HFFc6 (cell line): ENCODE measurements at places on chromosomes 7 and 10. TPM values are rescaled to one million over a fixed set of nuclear protein-coding genes. Genes with fewer than 3 reads are reported as not detected.

DNA sequence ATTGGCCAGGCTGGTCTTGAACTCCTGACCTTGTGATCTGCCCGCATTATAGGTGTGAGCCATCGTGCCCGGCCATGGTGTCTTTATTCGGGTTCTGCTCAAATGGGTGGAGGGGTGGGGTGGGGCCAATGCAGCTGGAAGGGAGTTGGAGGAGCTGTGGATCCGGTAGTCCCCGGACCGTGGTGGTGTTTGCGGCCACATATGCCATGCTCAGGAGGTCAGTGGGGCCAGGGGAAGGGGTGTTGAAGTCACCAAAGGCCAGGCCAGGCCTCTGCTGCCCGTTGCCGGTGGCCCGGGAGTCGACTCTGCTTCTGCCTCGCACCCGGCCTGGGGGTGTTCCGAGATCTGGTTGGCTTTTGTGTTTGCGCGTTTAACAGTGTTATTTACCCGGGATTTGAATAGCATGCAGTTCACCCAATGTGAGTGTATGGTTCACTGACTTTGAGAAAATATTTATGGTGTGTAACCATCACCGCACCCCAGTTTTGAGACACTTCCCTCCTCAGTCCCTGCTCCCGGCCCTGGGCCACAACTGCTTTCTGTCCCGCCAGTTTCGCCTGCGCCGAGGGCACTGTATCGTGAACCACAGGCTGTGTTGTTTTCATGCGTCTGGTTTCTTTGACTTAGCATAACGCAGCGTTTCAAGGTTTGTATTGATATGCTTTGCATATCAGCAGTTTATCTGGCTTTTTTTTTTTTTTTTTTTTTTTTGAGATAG lies 10.7 kb downstream of the INPP5A start:
- H3K4me1 ChIP-seq: peaks cover 7% of the 10 kb centered on the region
- H3K36me3 ChIP-seq: peaks cover 3% of the 10 kb centered on the region; the same call in 1 of the 2 replicates
- no peaks in the 10 kb centered on the region; the same call in 1 of the 2 replicates for H3K27me3 ChIP-seq
- no peak for DNase-seq

GRCh38 chr10:131841661-131842139 lies 59.1 kb upstream of the PPP2R2D start:
- DNase-seq: no peak
- no peak overlapping the region for H3K4me3 ChIP-seq
- 0 out of 2 replicates have a peak, but pooled peaks cover 3% of the 10 kb centered on the region for H3K36me3 ChIP-seq
- no peaks in the 10 kb centered on the region for H3K4me1 ChIP-seq

- DNase-seq: no peak
- no peak overlapping the region for H3K4me3 ChIP-seq
- H3K36me3 ChIP-seq: no peaks in the 10 kb centered on the region
These were observed 90.1 kb upstream of the NPSR1 start for GRCh38 chr7:34567906-34568305.

Gene LDB3
- 0.46 to 1.0 TPM (median 0.66 TPM) in 3 replicates for total RNA-seq

Gene COL26A1
- total RNA-seq: not detected in 3 replicates

- peak overlapping the region; percentile 93 for H3K4me3 ChIP-seq
- peak overlapping the region; percentile 97 for H3K27ac ChIP-seq
- no peak for DNase-seq
- peaks cover 53% of the 10 kb centered on the region for H3K36me3 ChIP-seq
- H3K27me3 ChIP-seq: peaks cover 20% of the 10 kb centered on the region
These were observed 4.9 kb upstream of the HOXA10 start for GRCh38 chr7:27179030-27179429.

DNA sequence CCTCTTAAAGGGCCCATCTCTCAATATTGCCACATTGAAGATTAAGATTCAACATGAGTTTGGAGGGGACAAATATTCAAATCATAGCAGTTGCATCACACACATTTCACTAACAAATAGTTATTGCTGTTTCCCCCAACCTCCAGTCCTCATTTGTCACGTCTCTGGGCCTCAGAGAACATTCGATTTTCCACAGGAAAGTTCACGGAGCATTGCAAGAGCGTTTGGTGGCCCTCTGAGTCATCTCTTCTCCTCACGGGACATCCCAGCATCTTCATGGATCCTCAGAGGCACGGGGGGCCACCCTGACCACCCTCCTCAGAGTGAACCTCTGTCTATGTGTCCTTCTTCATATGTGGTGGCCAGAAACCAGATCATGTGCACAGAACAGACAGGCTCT lies 50.3 kb upstream of the CHST15 start:
- H3K27ac ChIP-seq: no peak overlapping the region
- no peak for DNase-seq
- peaks cover 8% of the 10 kb centered on the region; the same call in 1 of the 2 replicates for H3K4me1 ChIP-seq
- peaks cover 2% of the 10 kb centered on the region; the same call in 1 of the 2 replicates for H3K27me3 ChIP-seq
- H3K36me3 ChIP-seq: no peaks in the 10 kb centered on the region

Gene SCART1
- total RNA-seq: 0.82 to 1.3 TPM (median 1.2 TPM) in 3 replicates

Gene OPN4
- total RNA-seq: not detected in 2 replicates

Gene HTR5A
- total RNA-seq: not detected in 3 replicates

Gene ENTPD1
- total RNA-seq: not detected in 2 replicates

DNA sequence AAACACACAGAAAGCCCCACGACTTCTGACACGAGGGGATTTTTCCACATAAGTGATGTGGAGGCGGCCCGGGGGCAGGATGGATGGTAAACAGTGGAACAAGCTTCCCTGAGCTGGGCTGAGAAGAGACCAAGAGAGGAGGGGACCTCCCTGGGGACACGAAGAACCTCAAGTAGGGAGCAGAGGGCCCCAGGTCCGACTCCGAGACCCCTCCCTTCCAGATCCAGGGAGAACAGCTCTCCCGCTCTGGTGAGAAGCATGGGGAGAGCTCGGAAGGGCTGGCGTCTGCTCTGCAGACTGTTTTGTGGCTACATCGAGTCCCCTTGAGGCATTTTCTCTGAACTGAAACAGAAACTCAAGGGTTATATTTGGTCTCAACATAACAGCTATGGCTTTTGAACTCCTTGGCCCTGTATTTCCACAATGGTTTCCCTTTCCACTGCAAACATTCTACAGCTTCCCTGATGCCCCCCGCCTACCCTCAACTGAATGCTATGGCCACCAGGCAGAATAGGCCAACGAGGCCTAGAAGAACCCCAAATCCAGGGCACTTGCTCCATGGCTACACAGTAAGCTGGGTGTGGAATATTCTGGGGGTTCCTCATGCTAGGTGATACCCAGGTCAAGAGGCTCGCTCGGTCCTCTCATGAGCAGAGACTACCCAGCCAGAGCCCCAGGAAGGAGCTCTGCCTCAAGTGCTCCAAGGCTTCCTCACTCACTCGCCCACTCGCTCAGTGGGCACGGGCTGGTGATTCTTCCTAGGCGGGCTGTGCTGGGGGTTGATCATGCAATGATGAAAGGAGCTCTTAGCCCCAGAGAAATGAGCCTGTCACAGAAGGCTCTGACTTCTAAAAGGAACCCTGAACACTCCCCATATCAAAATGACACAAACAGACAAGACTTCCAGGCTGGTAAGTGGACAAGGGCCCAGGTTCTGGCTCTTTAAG lies 47.5 kb downstream of the FAM53B start:
- H3K36me3 ChIP-seq: no peaks in the 10 kb centered on the region
- no peak overlapping the region for H3K27ac ChIP-seq
- no peak overlapping the region for H3K4me3 ChIP-seq
- H3K4me1 ChIP-seq: no peaks in the 10 kb centered on the region

GRCh38 chr7:24591152-24591551 lies 17.9 kb downstream of the PALS2 start:
- H3K27me3 ChIP-seq: no peaks in the 10 kb centered on the region
- no peak for DNase-seq
- no peaks in the 10 kb centered on the region for H3K4me1 ChIP-seq
- H3K4me3 ChIP-seq: no peak overlapping the region
- H3K36me3 ChIP-seq: peaks cover 4% of the 10 kb centered on the region; the same call in 1 of the 2 replicates
- H3K27ac ChIP-seq: no peak overlapping the region

- H3K27me3 ChIP-seq: peaks cover 11% of the 10 kb centered on the region
- no peaks in the 10 kb centered on the region for H3K36me3 ChIP-seq
- peak overlapping the region; percentile 79 for H3K27ac ChIP-seq
- peak; percentile 12 for DNase-seq
These were observed 126.8 kb downstream of the WDFY4 start for GRCh38 chr10:48811461-48811860.

Gene SMKR1
- not detected in 3 replicates for total RNA-seq

DNA sequence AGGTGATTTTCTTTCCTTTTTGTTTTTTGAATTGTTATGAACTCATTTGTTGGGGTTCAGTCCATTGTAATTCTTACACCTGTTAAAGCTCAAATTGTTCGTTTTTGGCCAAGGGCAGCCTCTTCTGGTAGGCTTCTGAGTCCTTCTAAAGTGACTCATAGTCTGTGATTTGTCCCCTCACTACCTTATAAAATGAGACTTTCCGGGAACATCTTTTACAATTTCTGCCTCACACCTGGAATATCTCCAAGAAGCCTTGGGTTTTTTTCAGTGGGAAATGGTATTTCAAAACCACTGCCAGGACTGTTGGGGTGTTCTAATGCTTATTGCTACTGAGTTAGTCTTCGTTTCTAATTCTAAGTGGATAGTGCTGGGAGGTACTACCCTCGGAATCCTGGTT lies 56.7 kb downstream of the BMPR1A start:
- peak overlapping the region; percentile 7; the same call in 1 of the 2 replicates for H3K27ac ChIP-seq
- H3K4me1 ChIP-seq: peaks cover 40% of the 10 kb centered on the region
- H3K27me3 ChIP-seq: no peaks in the 10 kb centered on the region
- no peak overlapping the region for H3K4me3 ChIP-seq
- peaks cover 22% of the 10 kb centered on the region for H3K36me3 ChIP-seq

DNA sequence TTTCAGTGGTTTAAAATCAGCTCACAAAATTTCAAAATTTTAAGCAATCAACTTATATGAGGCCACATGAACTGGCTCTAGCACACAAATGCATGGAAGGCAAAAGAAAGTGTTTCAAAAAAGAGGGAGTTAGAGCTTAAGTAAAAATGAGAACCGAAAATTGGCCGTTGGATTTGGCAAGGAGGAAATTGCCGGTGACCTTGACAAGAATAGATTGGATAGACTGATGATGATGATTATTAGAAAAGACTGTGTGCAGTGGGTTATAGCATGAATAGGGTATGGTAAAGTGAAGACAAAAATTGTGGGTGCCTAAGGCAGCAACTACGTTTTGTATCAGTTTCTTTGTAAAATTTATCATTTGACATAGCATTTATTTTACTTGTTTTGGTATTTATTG lies 175.7 kb downstream of the SEMA3D start:
- H3K27ac ChIP-seq: no peak overlapping the region
- H3K36me3 ChIP-seq: no peaks in the 10 kb centered on the region
- no peak for DNase-seq
- H3K4me3 ChIP-seq: no peak overlapping the region
- H3K4me1 ChIP-seq: no peaks in the 10 kb centered on the region

Gene VGF
- 0.36 to 0.78 TPM (median 0.55 TPM) in 3 replicates for total RNA-seq

GRCh38 chr7:72462311-72462710 lies 50.2 kb upstream of the CALN1 start:
- no peak for DNase-seq
- no peak overlapping the region for H3K4me3 ChIP-seq
- H3K4me1 ChIP-seq: no peaks in the 10 kb centered on the region
- no peaks in the 10 kb centered on the region for H3K36me3 ChIP-seq

DNA sequence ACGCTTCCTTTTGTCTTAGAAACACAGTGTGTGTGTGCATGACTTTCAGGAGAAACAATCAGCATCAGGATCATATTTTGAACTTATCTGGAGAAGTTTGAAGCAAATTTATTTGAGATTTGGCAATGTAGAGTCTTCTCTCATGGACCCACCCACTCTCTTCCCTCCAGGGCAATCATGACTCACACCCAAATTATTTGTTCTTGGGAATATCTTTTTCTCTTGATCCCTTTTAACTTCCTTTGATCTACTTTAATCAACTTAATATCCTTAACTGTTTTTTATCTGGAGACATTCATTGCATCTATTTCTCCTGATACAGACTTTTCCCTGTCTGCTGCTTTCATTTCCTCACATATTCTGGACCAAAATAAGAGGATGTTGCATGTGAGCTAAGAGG lies 1174.3 kb downstream of the GATA3 start:
- no peak overlapping the region for H3K4me3 ChIP-seq
- no peaks in the 10 kb centered on the region for H3K36me3 ChIP-seq
- peak; percentile 5 for DNase-seq
- H3K27me3 ChIP-seq: no peaks in the 10 kb centered on the region
- peaks cover 18% of the 10 kb centered on the region for H3K4me1 ChIP-seq

DNA sequence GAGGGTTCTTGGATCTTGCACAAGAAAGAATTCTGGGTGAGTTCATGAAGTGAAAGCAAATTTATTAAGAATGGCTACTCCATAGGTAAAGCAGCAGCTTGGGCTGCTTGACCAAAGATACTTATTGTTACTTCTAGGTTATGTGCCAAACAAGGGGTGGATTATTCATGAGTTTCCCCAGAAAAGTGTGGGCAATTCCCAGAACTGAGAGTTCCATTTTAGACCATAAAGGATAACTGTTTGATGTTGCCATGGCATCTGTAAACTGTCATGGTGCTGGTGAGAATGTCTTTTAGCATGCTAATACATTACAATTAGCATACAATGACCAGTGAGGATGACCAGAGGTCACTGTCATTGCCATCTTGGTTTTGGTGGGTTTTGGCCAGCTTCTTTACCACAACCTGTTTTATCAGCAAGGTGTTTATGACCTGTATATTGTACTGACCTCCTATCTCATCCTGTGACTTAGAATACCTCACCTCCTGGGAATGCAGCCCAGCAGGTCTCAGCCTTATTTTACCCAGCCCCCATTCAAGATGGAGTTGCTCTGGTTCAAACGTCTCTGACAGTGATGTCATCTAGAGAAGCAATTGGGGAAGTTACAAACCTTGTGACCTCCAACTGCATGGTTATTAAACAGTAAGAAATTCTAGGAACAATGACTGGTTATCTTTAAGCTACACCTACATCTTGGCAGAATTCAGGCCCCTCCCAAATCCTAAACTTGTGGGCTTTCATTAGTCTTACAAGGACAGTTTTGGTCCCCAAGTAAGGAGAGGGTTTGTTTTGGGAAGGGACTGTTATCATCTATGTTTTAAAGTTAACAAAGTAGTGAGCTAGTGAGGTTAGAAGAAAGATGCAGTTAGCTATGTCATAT lies 48.0 kb upstream of the INHBA start:
- no peak overlapping the region for H3K4me3 ChIP-seq
- no peaks in the 10 kb centered on the region; the same call in 1 of the 2 replicates for H3K27me3 ChIP-seq
- H3K4me1 ChIP-seq: peaks cover 6% of the 10 kb centered on the region; the same call in 1 of the 2 replicates
- DNase-seq: no peak
- peaks cover 4% of the 10 kb centered on the region; the same call in 1 of the 2 replicates for H3K36me3 ChIP-seq
- no peak overlapping the region for H3K27ac ChIP-seq

GRCh38 chr7:32774541-32774951 lies 117.0 kb downstream of the KBTBD2 start:
- H3K4me1 ChIP-seq: peaks cover 61% of the 10 kb centered on the region
- H3K27me3 ChIP-seq: no peaks in the 10 kb centered on the region; the same call in 1 of the 2 replicates
- DNase-seq: no peak
- no peak overlapping the region for H3K27ac ChIP-seq
- H3K36me3 ChIP-seq: peaks cover 6% of the 10 kb centered on the region; the same call in 1 of the 2 replicates
